Mesothelial cell of epicardium (in vitro differentiated cells): ENCODE measurements at places on chromosomes 6 and 20.

GRCh38 chr6:129623008-129623732 lies 86.8 kb downstream of the ARHGAP18 start:
- H3K4me1 ChIP-seq: peaks cover 2% of the 10 kb centered on the region
- no peak overlapping the region for H3K27ac ChIP-seq
- no peaks in the 10 kb centered on the region for H3K27me3 ChIP-seq
- H3K36me3 ChIP-seq: peaks cover 10% of the 10 kb centered on the region
- no peak overlapping the region for H3K4me3 ChIP-seq
- DNase-seq: no peak

DNA sequence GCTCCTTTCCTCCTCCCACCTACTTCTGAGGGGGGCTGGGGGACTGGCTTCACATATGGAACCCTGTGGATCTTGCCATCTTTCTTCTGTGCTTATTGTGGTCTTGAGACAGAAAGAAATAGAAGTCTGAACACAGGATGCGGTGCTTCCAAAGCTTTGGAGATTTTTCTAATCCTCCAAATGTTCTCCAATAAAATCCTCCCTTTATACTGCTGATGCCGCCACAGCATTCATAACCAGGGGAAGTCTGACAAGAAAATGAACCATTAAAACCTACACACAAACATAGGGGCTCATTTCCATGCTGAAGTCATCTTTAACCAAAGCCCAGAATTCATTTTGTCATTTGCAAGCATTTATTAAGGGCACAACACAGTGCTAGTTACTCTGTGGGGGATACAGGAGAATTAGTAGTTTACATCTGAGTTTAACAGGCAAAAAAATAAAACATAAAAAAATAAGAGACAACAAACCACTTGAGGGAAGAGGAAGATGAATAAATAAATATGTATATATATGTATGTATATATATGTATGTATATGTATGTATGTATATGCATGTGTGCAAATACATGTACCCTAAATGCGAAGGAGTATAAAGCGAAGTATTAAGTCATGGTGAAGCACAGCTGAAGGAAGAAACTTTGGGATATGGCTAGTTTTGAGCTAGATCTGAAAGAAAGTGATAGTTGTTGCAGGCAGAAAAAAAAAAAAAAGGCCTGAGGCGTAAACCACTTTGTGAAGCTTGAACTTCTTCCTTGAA lies 5.9 kb upstream of the PTPRK start:
- no peaks in the 10 kb centered on the region for H3K27me3 ChIP-seq
- H3K36me3 ChIP-seq: no peaks in the 10 kb centered on the region
- H3K4me1 ChIP-seq: peaks cover 25% of the 10 kb centered on the region
- DNase-seq: no peak
- no peak overlapping the region for H3K4me3 ChIP-seq

DNA sequence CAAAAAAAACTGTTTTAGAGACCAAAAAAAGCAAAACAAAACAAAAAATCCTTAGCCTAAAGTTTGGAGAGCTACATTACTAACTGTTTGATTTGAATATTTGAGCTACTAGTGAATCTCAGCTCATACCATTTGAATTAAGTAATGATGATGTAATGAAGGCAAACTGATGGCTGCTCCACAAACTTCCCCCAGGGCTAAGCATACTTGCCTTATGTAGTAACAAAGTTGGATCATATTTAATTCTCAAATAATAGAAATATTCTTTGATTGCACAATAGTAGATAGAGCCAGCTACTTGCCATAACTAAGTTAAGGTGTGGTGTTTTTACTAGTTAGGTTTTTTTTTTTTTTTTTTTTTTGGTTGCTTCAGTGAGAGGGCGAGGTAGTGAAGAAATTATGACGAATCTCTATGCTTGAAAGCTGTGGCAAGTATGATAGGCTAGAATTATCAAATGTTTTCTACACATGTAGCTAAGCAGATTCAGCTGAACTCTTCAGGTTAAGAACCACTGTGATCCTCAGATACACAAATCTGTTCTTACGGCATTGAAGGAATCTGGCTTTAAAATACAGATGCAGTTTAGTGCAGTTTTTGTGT lies 2.9 kb downstream of the RAB32 start:
- H3K36me3 ChIP-seq: peaks cover 17% of the 10 kb centered on the region
- peak overlapping the region; percentile 100 for H3K27ac ChIP-seq
- H3K4me3 ChIP-seq: peak overlapping the region; percentile 99
- peaks cover 42% of the 10 kb centered on the region for H3K4me1 ChIP-seq
- H3K27me3 ChIP-seq: no peaks in the 10 kb centered on the region
- DNase-seq: no peak

DNA sequence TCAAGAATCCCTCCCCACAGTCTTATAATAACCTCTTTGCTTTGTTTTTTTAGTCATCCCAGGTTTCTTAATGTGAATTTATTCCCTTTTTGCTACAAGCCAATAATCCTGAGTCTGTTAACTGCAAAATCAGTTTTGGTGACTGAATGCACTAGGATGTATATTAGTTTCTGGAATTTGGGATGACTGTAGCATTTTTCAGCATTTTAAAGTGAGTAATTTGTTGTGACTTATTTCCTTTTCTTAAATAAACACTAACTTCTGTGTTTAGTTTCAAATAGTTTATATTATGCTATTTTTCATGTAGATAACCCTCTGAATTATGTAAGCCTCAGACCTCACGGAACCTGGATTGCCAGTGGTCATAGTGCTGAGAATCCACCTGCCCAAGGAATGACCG lies 5.5 kb downstream of the CST1 start:
- no peaks in the 10 kb centered on the region for H3K4me1 ChIP-seq
- no peak overlapping the region for H3K4me3 ChIP-seq
- DNase-seq: no peak
- peaks cover 3% of the 10 kb centered on the region for H3K27me3 ChIP-seq

GRCh38 chr6:68711386-68712000 lies 76.4 kb downstream of the ADGRB3 start:
- no peak overlapping the region for H3K27ac ChIP-seq
- H3K4me1 ChIP-seq: peaks cover 42% of the 10 kb centered on the region
- no peak overlapping the region for H3K4me3 ChIP-seq
- H3K36me3 ChIP-seq: no peaks in the 10 kb centered on the region
- DNase-seq: no peak

GRCh38 chr6:116467514-116467913 lies 6.3 kb downstream of the CALHM6 start:
- H3K27me3 ChIP-seq: peaks cover 22% of the 10 kb centered on the region
- H3K4me1 ChIP-seq: peaks cover 21% of the 10 kb centered on the region
- no peak overlapping the region for H3K4me3 ChIP-seq

DNA sequence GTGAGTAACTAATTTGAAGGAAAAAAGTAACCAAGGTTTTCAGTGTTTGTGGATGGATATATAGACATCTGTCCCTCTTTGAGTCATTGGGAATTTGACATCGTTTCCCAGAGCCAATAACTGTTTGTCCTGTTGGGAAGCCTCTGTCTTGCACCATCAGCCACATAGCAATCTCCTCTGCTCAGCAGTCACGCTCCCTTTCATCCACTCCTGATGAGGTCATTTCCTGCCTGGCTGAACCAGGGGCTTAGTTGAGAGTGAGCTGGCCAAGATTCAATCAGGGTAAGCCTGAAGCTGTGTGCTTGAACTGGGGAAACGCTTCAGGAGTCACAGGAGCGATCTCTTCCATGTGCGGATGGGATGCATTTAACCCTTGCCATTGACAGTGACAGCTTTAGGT lies 121.5 kb upstream of the FOXQ1 start:
- no peaks in the 10 kb centered on the region for H3K36me3 ChIP-seq
- peak overlapping the region; percentile 83 for H3K27ac ChIP-seq
- H3K4me1 ChIP-seq: peaks cover 7% of the 10 kb centered on the region
- no peak overlapping the region for H3K4me3 ChIP-seq
- DNase-seq: no peak

GRCh38 chr6:38713812-38714211 lies 1.3 kb upstream of the DNAH8 start:
- H3K36me3 ChIP-seq: peaks cover 6% of the 10 kb centered on the region
- no peak for DNase-seq
- peaks cover 45% of the 10 kb centered on the region for H3K27me3 ChIP-seq
- H3K4me1 ChIP-seq: peaks cover 4% of the 10 kb centered on the region
- no peak overlapping the region for H3K27ac ChIP-seq

GRCh38 chr6:125099211-125100073 lies 54.1 kb upstream of the TPD52L1 start:
- H3K4me3 ChIP-seq: peak overlapping the region; percentile 75
- H3K27me3 ChIP-seq: no peaks in the 10 kb centered on the region
- no peaks in the 10 kb centered on the region for H3K36me3 ChIP-seq
- no peak overlapping the region for H3K27ac ChIP-seq
- DNase-seq: peak; percentile 54

- DNase-seq: no peak
- no peaks in the 10 kb centered on the region for H3K36me3 ChIP-seq
- no peak overlapping the region for H3K27ac ChIP-seq
- no peak overlapping the region for H3K4me3 ChIP-seq
These were observed 59.1 kb downstream of the ZHX3 start for GRCh38 chr20:41258474-41258873.

GRCh38 chr20:34175079-34175478 lies 63.0 kb upstream of the EIF2S2 start:
- no peak overlapping the region for H3K4me3 ChIP-seq
- H3K36me3 ChIP-seq: no peaks in the 10 kb centered on the region
- peaks cover 21% of the 10 kb centered on the region for H3K4me1 ChIP-seq

GRCh38 chr20:48959899-48960550 lies 38.5 kb downstream of the ARFGEF2 start:
- no peak overlapping the region for H3K27ac ChIP-seq
- no peak for DNase-seq
- H3K27me3 ChIP-seq: no peaks in the 10 kb centered on the region
- H3K4me1 ChIP-seq: no peaks in the 10 kb centered on the region
- no peak overlapping the region for H3K4me3 ChIP-seq

GRCh38 chr6:158536891-158537798 lies 22.7 kb upstream of the TMEM181 start:
- peaks cover 61% of the 10 kb centered on the region for H3K27me3 ChIP-seq
- no peaks in the 10 kb centered on the region for H3K36me3 ChIP-seq
- no peaks in the 10 kb centered on the region for H3K4me1 ChIP-seq
- no peak overlapping the region for H3K27ac ChIP-seq
- DNase-seq: peak; percentile 33

DNA sequence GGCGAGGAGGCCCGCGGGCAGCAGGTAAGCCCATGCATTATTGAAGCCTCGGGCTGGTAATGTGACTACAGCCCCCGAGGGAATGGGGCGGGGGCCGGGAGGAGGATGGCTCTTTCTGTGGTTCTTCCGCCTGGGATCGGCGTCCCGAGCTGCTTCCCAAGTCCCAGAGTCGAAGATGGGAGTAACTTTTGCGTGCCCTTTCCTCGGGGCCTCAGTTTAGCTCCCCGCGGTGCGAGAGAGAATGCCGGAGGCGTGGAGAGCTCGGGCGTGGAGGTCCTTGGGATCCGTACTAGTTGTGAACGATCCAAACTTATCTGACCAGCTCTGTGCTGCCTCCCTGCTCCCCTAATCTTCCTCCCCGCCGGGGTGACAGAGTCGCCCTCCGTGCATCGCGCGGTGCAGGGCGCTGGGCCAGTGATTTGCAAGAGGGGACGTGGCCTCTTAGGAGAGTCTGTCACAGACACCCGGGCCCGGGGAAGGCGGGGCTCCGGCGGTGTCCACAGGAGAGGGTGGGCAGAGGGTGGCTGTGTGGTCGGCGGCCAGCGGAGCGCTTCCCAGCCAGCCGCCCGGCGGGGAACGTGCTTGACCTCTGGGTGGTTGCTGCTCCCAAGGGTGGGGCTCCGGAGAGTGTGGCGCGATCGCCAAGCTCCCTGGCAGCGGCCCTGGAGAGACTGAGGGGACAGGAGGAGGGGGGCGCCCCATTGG lies 815 bp downstream of the UTRN start:
- H3K4me3 ChIP-seq: peak overlapping the region; percentile 99
- H3K4me1 ChIP-seq: peaks cover 19% of the 10 kb centered on the region
- H3K27me3 ChIP-seq: no peaks in the 10 kb centered on the region
- H3K36me3 ChIP-seq: peaks cover 3% of the 10 kb centered on the region
- DNase-seq: peak; percentile 37

GRCh38 chr6:84379142-84379541 lies 151.7 kb upstream of the CEP162 start:
- H3K4me1 ChIP-seq: no peaks in the 10 kb centered on the region
- H3K4me3 ChIP-seq: no peak overlapping the region
- peaks cover 8% of the 10 kb centered on the region for H3K27me3 ChIP-seq
- H3K27ac ChIP-seq: no peak overlapping the region
- H3K36me3 ChIP-seq: peaks cover 3% of the 10 kb centered on the region

GRCh38 chr20:35617397-35618262 lies 2.0 kb downstream of the SPAG4 start:
- H3K36me3 ChIP-seq: peaks cover 5% of the 10 kb centered on the region
- peaks cover 10% of the 10 kb centered on the region for H3K27me3 ChIP-seq
- H3K4me3 ChIP-seq: peak overlapping the region; percentile 76

- no peak overlapping the region for H3K4me3 ChIP-seq
- H3K36me3 ChIP-seq: no peaks in the 10 kb centered on the region
- no peak for DNase-seq
- no peaks in the 10 kb centered on the region for H3K4me1 ChIP-seq
- no peaks in the 10 kb centered on the region for H3K27me3 ChIP-seq
These were observed 61.1 kb upstream of the SPTLC3 start for GRCh38 chr20:12947691-12948090.

GRCh38 chr6:82959385-82959941 lies 106.2 kb downstream of the UBE3D start:
- H3K36me3 ChIP-seq: peaks cover 4% of the 10 kb centered on the region
- no peaks in the 10 kb centered on the region for H3K27me3 ChIP-seq
- peaks cover 28% of the 10 kb centered on the region for H3K4me1 ChIP-seq

DNA sequence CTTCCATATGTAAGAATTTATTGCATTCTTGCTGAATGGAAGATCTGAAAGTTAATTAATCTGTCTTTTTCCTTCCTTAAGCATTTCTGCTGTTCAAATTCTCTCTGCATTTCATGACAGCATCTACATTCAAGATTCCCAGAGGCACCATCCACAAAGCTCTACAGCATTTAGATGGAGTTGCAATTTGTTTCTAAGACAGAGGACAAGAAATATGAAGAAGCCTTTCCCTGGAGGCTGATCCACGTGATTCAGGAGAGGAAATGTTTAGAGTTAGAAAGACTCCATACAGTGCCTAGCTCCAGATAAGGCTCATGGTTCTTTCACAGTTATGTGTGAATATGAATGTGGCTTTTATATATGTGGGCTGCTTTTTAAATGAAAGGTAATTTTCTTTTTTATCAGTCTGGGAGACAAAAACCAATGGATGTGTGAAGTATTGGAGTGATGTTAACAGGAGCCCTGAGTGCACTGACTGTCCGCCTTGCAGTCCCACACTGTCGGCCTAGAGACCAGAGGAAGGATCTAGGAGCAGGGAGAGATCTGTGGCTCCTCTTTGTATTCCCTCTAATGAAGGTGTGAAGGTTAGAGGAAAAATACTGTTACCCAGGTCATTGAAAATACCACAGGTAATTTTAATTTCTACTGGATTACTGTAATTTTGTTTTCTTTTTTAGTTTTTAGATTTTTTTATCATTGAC lies 686.6 kb upstream of the GJE1 start:
- H3K27me3 ChIP-seq: no peaks in the 10 kb centered on the region
- no peak overlapping the region for H3K4me3 ChIP-seq
- no peaks in the 10 kb centered on the region for H3K4me1 ChIP-seq
